ENCODE measurements at places on chromosomes 5 and 9.

GRCh38 chr9:95018099-95018936 is 291.8 kb downstream of the AOPEP start:
- DNase-seq = no peak

DNA sequence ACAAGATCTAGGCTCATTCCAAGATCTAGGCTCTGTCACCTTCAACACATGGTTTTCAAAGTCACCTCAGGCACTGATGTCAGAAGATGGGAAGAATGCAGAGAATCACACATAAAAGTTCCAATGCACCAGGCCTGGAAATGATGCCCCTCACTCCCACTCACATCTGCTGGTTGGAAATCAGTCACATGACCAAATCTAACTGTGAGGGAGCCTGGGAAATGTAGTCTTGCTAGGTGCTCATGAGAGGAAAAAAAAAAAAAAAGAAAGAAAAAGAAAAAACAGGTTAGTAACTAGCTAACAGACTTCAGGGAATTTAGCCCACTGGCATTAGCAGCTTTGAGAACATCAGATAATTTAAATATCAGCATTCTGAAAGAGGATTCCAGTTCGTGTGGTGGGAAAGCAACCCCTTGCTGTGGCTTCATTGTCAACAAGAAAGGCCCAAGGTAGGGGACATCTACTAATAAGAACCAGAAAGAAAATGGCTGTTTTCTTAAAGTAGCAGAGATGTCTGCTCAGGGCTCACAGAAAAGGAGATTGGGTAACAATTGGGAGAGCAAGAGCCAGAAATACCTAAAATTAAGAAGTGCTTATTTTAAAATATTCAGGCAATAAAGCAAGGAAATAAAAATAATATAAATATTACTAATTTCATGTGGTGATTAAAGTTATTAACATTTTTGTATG is 614.3 kb downstream of the ACTL7B start:
- DNase-seq = no peak

- no peak for DNase-seq
These were observed 14.3 kb downstream of the SYK start for GRCh38 chr9:90815944-90816357.

- DNase-seq = no peak
These were observed 42.0 kb downstream of the ITK start for GRCh38 chr5:157222506-157223230.

DNA sequence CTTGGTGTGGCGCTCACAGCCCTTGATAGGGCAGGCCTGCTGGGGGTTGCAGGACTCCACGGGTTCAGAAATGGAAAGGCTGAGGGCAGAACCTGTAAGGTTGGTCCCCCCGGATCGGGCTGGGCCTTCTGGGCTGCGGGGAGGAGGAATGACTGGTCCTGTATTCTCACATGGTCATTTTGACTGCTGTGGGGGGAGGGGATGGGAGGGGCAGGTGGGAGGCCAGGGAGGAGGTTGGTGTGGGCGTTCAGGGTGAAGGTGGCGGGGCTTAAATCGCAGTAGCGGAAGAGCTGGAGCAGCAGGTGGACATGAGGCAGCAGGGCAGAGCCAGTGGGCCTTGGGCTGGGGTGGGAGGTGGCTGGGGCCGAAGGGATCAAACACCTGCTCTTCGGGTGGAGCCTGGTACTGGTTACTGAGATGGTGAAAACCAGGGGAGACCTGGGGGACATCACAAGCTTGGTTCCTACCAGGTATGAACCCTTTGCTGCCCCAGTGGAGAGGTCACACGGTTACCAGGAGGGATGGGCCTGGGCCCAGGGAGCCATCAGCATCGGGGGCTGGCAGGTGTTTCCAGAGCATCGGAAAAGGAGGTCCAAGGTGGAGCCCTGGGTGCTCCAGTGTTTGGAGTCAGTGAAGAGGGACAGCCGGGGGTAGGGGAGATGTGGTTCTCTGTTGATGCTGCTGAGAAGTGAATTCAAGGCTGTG is 1.8 kb downstream of the MRPS2 start:
- DNase-seq = no peak

GRCh38 chr9:96453625-96454024 is 3.7 kb downstream of the HABP4 start:
- DNase-seq = peak; percentile 20

All from forelimb muscle (tissue), 1 donor.